ENCODE measurements at places on chromosomes 13 and 19.

- no peak overlapping the region for H3K4me3 ChIP-seq
- H3K36me3 ChIP-seq: no peaks in the 10 kb centered on the region
- no peaks in the 10 kb centered on the region for H3K4me1 ChIP-seq
- no peaks in the 10 kb centered on the region for H3K27me3 ChIP-seq
- no peak for ATAC-seq
Measured at GRCh38 chr13:76148926-76149325, 512.8 kb downstream of the LMO7 start.

DNA sequence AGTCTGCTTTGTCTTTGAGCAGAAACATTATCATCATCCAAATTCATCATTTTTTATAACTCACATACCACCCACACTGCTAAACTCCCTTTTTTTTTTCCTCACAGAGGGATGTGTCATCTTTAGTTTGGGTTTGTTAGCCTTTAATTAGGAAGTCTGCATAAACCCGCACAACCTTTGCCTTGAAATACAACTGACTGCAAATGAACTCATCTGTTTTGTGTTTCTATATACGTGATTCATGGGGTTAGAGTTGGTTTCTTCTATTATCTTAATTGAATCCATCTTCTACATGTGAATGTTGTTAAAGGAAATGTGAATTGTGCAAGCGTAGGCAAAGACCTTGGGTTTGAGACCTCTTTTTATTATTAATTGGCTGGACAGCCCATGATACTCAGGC lies 102.7 kb downstream of the SLAIN1 start:
- H3K36me3 ChIP-seq: no peaks in the 10 kb centered on the region
- peaks cover 4% of the 10 kb centered on the region for H3K27me3 ChIP-seq
- H3K4me3 ChIP-seq: no peak overlapping the region

- no peaks in the 10 kb centered on the region for H3K4me1 ChIP-seq
- no peaks in the 10 kb centered on the region for H3K27me3 ChIP-seq
- no peak overlapping the region for H3K27ac ChIP-seq
- no peak overlapping the region for H3K4me3 ChIP-seq
Measured at GRCh38 chr13:22964245-22964966, 216.4 kb upstream of the SGCG start.

- peaks cover 5% of the 10 kb centered on the region for H3K4me1 ChIP-seq
- H3K4me3 ChIP-seq: no peak overlapping the region
- H3K27ac ChIP-seq: peak overlapping the region; percentile 9
- peaks cover 97% of the 10 kb centered on the region for H3K36me3 ChIP-seq
- no peak for ATAC-seq
- no peaks in the 10 kb centered on the region for H3K27me3 ChIP-seq
Measured at GRCh38 chr19:43741075-43741825, 13.5 kb downstream of the SMG9 start.

All from activated T-helper 17 cell treated with anti-CD3 and anti-CD28 coated beads, Interleukin-2, amount 50 U/mL, for 72 hours (primary cell).